ENCODE measurements at places on chromosomes 11 and 22.

DNA sequence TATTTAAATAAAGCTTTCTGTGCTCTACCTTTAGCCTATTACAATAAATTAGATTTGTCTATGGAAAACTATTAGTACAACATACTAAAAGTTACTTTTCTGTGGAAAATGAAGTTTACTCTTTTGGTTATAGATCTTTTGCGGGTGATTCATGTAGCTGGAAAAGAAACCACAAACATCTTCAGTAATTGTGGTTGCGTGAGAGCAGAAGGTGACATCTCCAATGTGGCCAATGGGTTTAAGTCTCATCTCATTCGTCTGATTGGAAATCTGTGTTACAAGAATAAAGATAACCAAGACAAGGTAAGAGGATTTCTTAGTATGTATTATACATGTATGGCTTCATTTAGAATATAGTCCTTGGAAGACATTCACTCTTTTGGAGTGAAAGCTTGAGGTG lies 68.6 kb downstream of the ATXN10 start:
- no peak for DNase-seq

DNA sequence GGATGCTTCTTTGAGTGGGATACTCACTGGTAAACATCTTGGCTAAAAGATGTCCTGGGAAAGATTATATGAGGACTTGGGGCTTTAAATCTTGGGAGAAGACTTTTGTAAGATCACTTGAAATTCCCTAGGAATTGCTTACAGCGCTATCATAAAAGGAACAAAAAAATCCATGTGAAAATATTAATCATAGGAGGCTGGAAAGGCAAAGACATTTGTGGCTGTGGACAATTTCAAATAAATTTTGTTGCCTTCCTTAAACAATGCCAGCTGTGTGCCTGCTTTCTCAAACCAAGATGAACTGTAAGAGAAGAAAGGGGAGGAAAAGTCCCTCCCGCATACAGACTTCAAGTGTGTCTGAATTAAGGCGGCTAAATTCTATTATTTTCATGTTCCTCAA lies 75.6 kb downstream of the SNX19 start:
- DNase-seq, result no peak

DNA sequence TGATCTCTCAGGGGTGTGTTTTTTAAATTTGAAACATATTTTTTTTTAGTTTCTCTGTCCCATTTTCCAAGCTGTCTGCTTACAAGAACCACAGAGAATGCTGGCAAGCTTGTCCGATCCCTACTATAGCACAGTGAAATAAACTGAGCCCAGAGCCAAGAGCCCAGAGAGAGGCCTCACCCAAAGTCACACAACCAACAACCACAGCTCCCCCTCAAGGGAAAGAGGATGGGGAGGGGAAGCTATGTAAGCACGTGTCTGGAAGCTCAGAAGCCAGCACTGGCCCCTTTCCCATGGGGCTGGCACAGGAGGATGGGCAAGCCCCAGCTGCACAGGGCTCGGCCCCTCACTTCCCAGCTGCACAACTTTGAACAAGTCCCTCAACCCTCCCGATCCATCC lies 3.2 kb upstream of the SART1 start:
- DNase-seq, result no peak

DNA sequence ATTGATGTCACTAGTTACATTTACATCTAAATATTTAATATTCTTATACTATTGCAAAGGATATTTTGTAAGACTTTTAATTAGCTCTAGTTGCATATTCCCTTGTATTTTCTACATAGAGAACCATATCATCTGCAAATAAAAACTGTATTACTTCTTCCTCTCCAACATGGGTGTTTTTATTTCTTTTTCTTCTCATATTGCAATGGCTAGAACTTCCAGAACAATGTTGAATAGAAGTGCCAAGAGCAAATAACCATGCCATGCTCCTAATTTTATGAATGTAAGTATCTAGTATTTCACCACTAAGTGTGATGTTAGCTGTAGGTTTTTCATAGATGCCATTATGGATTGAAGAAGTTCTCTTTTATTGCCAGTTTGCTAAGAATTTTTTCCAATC lies 321.8 kb upstream of the NCAM1 start:
- no peak for DNase-seq

GRCh38 chr11:75031771-75032549 lies 43.2 kb downstream of the NEU3 start:
- DNase-seq, result peak; percentile 89

GRCh38 chr22:18057568-18058209 lies 20.1 kb upstream of the PEX26 start:
- DNase-seq, result no peak

GRCh38 chr11:84899134-84899533 lies 728.0 kb downstream of the DLG2 start:
- no peak for DNase-seq

DNA sequence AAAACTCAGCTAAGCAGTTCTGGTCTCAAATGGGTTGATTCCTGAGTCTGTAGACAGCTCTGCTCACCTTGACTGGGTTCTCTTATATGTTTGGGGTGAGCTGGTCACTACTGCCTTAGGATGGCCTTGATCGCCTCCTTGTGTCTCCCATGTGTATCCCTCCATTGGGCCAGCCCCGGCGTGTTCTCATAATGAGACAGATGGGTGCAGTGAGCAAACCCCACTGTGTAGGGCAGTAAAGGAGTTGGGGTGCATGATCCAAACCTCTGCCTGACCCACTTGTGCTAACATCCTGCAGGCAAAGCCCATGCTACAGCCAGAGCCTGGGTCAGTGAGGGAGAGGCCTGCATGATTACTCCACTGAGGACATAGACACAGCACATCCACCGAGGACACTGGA lies 657.6 kb downstream of the BRD1 start:
- no peak for DNase-seq

GRCh38 chr11:69653406-69653960 lies 12.5 kb downstream of the CCND1 start:
- DNase-seq, result no peak

DNA sequence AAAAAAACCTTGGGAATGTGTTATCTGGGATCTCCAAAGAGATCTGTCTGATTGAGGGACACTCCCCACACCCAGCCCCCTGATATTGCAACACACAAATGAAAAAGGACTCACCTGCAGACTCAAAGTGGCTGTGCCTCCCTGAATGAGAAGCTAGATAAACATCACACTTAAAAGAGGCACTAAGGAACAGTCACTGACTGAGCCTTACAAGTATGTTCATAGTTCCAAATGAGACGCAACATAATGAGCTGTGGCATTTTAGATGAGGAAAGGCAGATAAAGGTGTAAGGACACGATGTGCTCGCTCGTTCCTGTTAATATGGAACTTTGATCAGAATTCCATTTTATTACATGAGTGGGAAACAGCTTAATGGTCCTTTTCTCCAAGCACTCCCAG lies 21.0 kb upstream of the CFAP300 start:
- no peak for DNase-seq

- DNase-seq, result no peak
Observed at GRCh38 chr11:47329987-47330931, 22.2 kb downstream of the MYBPC3 start.

DNA sequence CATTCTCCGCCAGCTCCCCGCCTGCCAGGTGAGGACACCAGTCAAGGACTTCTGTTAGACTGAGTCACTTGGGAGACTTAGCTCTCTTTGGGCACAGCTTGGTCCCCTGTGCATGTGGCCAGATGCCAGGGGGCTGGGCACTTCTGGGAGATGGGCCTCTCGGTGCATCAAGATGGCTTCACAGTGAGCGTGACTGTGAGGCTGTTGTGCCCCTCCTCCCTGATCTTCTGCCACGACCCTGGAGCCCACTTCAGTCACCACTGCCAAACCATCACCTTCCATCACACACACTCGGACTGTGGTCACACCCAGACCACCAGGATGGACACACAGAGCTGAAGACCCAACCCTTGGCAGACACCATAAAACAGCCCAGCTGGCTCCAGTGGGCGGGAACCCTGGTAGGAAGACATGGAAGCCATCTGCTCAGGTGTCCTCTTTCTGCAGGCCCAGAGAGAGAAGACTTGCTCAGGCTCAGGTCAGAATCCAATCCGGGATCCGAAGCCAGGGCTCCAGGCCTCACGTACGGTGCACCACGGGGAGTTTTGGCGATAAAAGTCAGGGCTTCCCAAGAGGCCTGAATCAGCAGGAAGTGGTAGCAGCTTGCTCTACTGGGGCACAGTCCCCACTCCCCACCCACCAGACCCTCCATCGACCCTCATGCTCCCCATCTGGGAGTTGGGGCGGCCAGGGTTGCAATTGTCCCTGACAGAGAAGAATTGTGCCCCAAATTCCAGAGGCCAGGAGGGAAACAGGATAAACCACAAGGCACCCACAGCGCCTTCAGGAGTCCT lies 29.8 kb upstream of the CD5 start:
- peak; percentile 55 for DNase-seq

DNA sequence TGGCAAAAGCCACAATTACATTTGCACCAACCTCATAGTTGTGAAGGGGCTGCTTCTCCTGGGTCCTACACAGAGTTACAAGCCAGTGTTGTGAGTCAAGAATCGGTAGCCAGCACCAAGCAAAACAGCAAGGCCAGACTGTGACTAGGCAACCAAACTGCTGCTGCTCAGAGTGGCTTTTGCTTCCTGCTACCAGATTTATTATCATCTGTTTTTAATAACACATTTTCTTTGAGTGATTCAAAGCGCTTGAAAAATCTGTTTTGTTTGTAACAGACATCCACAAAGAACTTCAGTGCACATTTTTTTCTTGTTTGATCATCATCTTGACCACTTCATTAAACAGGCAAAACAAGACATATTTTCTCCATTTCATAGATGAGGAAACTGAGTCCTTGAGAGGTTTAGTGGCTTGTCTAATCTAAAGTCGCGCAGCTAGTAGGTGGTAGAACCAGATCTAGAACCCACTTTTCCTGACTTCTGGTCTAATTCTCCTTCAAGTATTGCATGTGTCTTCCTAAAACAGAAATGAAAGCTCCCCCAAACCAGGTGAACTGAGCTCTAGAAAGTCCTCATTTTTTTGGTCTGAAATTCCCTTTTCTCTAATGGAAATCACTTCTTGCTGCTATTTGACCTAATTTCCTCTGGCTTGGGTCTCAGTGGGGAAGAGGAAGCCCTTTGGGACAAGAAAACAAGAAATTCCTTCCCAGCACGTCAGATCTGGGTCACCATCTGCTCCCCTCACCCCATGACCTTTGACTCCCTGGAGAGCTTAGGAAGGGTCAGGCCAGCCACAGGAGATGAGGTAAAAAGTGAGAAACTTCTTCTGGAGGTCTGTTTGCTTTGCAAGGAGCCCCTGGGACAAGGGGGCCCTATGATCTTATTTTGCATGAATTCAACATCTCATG lies 39.9 kb downstream of the CWC15 start:
- DNase-seq, result no peak

DNA sequence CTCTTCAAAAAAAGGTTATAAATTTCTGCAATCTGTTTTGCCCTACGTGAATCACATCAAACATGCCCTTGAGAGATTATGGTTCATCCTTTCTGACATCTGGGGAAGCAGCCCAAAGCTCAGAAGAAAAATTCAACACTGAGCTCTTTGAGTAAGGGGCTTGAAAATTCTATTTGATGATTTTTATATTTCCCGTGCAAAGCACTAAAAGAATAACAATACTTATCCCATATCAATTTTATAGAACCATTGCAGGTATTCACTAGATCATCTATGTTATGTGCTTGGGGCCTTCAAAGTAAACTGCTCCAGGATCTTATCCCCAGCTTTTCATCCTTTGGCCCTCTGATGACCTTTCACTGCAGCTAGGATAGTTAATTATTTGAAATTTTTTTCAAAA lies 966.9 kb upstream of the CNTN5 start:
- DNase-seq, result no peak

DNA sequence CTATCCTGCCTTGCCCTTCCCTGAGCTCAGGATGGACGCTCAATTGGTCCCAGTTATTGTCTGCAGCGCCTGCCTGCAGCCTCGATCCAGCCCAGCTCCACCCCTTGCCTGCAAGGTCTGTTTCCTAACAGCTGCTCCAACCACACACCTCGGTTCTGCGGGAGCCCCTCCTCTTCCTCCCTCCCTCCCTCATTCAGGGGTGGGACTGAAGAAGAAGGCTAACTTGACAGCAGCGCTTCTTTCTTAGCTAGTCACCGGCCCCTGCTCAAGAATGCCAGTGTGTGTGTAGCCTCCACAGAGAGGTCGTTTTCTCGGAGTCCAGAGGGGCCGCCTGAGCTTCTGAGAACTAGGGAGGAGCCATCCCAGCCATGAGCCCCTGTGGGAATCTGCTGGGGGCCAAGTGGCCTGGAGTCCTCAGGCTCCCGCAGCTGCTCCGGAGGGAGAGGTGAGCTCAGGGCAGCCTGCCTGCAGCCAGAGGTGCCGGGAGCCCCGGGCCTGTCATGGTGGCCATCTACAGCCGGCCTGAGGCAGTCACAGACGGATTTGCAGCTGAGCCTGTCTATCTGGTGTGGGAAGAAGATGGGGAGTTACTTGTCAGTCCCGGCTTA lies 36.1 kb downstream of the LIMK2 start:
- peak; percentile 73 for DNase-seq

DNA sequence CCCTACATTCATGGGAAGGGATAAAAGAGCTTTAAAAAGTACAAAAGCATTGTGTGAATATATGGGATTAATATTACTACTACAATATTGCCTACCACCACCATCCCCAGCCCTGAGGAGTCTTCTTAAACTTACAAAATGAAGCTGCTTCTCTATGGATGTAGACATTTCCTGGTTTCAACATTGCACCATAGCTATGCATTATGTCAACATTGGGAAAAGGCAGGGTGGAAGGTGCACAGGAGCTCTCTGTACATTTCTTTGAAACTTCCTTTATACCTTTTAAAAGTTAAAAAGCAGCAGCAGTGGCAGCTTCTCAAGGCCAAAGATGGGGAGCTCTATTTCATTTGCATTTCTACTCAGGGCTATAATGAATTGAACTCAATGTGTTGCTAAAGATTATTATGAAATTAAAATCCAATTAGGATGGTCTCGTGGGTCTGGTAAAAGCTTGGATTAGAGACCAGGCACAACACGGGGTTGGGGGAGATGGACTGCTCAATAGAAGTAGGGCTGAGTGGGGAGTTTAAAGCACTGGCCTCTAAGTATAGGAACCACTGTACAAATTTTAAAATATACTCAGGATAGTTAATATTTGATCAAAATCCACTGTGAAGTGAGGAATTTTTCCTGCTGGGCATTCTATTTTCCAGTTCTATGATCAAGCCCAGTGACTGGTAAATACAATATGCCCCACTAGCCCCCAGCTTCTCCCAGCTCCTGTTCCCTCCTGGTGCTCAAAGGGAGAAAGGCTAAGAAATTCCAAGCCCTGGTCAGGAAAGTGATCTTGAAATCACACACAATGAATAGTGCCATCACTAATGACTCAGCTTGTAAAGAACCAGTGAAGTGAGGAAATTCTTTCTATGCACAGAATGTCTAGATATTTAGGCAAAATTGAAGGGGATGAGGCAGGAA lies 362.7 kb upstream of the CCDC90B start:
- no peak for DNase-seq

GRCh38 chr11:74069146-74070046 lies 60.5 kb upstream of the UCP3 start:
- DNase-seq, result no peak

DNA sequence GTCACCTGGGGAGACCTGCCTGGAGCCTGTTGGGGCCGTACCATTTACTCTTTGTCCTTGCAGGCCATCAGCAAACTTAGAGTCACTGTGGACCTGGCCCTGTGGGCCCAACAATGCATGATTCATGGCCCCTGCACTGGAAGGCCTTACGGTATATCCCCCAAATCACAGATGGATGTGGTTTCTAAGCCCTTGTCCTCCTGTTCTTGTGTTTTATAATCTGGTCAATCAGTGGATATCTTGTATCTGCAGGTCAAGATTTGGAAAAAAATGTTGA lies 6.2 kb downstream of the TSKU start:
- DNase-seq, result peak; percentile 35
